ENCODE measurements at places on chromosomes 7 and 10. TPM values are rescaled to one million over a fixed set of nuclear protein-coding genes. Genes with fewer than 3 reads are reported as not detected.

Gene FBXL13
- total RNA-seq, result 4.4 TPM

GRCh38 chr7:25952261-25953057, 199.5 kb upstream of the NFE2L3 start:
- DNase-seq, result peak; percentile 34

Gene CTNNA3
- 2.3 TPM for total RNA-seq

Gene PSMC2
- total RNA-seq, result 128 TPM

Gene CD36
- 0.28 TPM for total RNA-seq

DNA sequence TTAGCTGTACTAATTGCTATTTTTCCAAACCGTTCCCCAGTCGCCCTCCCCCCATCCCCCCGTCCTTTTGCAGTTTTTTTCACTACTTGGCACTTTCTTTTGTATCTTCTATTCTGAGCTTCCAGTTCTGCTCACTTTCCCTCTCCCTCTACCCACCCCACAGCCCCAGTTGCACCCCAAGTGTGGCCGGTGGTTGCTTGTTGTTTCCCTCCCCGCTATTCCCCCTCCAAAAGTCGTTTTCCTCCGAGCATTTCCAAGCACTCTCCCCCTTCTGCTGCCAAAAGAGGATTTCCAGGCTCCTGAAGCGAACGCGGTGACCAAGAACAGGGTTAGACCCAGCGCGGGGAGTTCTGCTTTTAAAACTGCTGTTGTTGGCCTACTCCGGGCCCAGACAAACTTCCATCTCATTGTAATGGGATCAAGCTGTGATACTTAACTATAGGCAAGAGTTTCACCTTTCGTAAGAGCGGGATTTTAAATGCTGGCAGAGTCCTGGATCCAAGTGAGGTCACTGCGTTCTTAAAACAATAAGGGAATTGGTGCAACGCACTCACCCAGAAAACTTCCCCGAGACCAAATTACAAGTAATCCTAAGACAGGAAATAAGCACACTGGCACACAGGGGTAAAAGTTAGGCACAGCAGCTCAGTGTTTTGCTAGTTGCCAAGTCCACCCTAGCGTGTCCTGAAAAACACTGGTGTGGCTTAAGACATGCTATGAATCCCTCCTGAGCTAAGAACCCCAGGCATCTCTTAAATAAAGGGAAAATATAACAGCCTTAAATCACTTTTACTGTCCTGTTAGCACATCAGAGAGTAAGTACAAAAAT, 1.5 kb upstream of the RGS10 start:
- no peak for DNase-seq

DNA sequence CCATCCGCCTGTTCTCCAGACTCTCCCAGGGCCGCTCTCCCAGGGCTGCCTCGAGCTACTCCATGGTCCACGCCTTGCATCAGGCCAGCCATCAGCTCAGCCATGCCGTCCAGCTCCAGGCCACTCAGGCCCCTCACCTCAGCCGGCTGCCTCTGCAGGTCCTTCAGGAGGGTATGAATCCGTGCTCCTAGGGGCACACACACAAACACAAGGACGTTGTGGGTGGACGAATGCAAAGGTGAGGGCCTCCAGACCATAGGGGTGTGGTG, 449.4 kb downstream of the PTPRN2 start:
- DNase-seq, result no peak

Gene SKAP2
- total RNA-seq, result 3.2 TPM

- no peak for DNase-seq
Measured at GRCh38 chr7:40200791-40201190, 66.0 kb downstream of the SUGCT start.

GRCh38 chr7:47635091-47636080, 53.5 kb upstream of the TNS3 start:
- peak; percentile 56 for DNase-seq

- no peak for DNase-seq
Measured at GRCh38 chr10:6721480-6721879, 141.4 kb upstream of the PRKCQ start.

DNA sequence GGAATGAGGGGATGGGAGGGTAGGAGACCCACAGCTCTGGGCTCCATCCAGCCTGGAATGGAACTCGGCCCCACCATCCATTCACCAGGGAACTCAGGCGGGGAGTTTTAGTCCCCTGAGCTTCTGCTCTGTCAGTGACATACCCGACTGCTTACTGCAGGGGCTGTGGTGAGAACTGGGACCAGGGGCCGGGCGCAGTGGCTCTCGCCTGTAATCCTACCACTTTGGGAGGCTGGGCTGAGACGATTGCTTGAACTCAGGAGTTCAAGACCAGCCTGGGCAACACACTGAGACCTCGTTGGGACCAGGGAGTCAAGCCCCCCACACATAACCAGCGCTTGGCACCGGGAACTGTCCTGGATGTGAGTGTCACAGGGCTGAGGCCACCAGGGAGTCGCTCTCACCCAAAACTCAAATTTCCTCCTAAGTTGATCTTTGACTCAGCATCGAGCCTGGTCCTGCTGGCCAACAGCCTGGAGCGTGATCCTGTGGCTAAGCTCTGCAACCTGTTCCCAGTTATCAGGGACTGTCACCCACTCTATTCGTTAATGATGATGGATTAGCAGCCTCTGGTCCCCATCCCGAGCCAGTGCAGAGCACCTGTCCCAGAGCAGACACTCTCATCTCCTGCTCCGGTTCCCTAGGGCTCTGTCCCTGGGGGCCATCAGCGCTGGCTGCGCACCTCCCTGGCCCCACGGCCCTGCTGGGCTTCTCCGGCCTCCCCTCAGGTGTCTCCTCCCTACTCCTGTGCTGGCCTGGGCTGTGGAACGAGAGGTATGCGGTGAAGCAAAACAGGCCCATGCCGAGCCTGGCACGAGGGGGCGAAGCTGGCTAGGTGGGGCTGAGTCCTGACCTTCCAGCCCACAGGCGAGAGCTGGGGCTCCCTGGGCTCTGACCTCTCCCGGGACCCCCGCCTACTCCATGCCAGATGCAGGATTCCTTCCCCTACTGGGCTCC, 902 bp upstream of the CLDN15 start:
- DNase-seq, result no peak

DNA sequence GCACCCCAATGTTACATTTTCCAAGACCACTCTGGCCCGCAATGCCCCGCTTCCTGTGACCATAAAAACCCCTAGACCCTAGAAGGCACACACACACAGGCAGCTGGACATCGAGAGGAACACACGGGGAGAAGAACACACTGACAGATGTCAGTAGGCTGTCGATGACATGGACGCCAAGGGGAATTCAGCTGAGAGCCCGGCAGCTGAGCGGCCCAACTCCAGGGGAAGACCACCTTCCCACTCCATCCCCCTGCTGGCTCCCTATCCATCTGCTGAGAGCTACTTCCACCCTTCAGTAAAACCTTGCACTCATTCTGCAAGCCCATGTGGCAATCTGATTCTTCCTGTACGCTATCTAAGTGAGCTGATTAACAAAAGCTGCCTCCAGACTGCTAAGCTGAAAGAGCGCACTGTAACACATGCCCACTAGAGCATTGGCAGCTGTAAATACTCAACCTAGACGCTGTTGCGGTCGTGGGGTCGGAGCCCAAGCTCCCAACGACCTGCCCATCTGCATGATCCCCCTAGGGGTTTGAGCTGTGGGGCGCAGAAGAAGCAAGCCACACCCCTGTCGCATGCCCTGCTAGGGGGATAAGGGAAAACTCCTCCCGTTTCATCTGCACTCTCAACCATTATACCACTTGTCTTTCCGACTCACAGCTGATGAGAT, 843.6 kb upstream of the POT1 start:
- DNase-seq, result peak; percentile 67

Gene LIPF
- total RNA-seq, result not detected

Gene LIPN
- not detected for total RNA-seq

DNA sequence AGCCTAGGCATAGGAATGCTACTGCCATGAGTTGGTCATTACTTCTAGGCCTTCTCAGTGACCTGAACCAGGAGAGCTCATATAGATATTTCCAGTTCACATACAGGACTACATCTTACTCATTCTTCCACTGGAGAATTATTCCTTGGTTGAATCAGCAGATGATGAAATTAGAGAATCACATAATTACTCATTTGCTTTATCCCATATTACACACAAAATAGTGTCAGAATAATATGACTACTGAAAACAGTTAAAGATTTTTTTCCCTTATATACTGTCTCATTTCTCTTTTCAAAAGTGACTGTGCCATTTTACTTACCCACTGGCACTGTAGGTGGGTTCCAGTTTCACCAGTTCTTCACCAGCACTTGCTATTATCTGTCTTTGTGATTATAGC, 18.5 kb downstream of the BMS1 start:
- DNase-seq, result no peak

DNA sequence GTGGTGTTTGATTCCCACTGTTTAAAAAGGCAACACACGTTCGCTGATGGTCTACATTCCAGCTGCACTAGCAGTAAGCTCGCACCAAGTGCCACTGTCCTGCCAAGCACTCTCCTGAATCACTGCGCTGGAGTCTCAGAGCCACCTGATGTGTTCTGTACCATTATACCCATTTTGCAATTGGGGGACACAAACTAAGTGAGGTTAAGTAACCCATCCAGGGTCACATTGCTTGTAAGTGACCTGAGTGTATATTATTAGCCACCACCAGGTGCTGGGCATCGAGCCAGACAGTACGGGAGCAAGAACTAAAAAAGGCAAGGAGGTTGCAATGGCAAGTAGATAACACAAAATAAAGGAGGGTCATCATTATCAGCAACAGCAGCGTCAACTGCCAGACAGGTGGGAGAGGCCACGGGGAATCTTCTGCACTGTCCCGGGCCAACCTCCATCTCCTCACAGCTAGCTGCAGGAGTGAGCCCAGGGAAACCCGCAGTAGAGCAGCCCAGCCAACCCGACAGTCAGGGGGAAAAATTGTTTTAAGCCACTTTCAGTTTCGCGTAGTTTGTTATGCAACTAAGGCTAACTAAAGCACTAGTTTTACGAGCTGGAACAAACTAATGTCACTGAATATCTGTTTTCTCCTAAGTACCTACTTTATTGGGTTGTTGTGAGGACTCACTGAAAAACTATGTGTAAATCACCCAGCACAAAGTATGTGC, 712 bp upstream of the CPVL start:
- peak; percentile 34 for DNase-seq

DNA sequence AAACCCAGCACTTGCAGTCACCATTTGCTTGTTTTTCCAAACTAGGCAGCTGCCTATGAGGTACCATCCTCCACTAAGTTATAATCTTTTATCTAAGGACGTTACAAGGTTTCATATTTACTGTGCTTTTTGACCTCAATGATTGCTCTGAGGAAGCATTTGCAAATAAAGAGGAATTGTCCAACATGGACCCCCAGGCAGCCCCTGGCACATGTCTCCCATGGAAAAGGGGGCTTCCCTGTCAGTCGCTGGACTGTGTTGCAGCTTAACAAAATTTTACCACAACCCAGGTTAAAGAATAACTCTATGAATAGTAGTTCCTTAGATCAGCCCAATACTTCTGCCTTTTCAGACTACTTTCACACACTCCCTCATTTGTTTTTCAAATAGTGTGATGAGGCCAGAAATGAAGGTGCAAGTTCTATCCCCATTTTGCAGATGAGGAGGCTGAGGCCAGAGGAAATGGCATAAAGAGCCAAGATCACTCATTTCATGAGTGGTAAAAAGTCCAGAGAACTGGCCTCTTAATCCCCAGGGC, 52.8 kb upstream of the ZPBP start:
- DNase-seq, result no peak
